ENCODE measurements at places on chromosomes 5 and 9.

DNA sequence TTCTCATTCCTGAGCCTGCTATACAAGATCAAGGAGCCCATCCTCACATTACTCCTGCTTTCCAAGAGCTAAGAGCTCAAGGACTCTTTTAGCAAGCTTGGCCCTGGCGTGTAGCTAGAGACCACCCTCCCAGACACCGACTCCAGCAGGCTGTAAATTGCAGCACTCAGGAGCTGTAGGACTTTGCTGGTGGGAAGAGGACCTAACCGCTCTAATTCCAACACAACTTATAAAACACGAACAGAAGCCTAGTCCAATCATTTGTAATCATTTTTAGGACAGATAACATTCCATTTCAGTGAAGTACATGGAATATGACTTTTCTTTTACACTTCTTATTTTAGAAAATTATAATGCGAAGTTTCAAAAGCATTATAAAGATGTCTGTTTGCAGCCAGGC, 219.9 kb downstream of the NXNL2 start:
- no peak for DNase-seq

GRCh38 chr9:249025-249424, 34.4 kb downstream of the DOCK8 start:
- peak; percentile 18 for DNase-seq

- DNase-seq, result no peak
Observed at GRCh38 chr5:126403876-126404275, 19.3 kb upstream of the GRAMD2B start.

DNA sequence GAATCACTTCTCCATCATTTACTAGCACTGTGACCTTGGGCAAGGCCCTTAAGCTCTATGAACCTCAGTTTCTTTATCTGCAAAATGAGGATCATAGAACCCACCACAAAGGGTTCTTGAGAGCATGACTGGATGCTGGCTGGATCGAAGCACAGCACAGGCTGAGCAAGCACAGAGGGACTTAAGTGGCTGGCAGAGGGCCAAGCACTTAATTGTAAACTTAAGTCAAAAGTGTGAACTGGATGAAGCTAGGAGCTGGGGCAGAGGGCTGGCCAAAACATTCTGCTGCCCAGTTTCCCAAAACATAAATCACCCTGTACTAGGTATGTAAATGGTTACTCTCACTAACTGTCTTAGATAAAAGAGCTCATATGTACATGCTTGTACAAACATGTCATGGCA, 112.3 kb upstream of the WWC1 start:
- no peak for DNase-seq

GRCh38 chr5:75049456-75050351, 2.7 kb downstream of the GCNT4 start:
- DNase-seq, result peak; percentile 42

DNA sequence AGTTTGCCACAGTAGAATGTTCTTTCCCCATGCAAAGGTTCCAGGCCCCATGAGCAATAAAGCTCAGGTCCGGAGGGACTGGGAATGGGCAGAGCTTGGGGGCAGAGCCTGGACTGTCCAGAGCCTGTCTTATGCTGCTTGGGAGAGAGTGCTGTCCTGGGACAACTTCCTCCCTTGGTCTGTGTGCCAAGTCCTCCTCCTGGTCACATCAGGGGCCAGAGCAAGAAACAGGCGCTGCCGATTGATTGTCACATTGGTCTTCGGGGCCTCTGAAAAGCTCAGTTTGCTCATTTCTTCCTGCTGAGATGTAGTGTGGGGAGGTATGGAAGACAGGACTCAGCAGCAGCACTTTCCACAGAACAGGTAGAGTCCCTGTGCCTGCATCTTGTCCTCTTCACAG, 54.0 kb upstream of the FCN1 start:
- DNase-seq, result no peak

- no peak for DNase-seq
Observed at GRCh38 chr9:136324501-136325300, 2.6 kb upstream of the GPSM1 start.

- DNase-seq, result no peak
Observed at GRCh38 chr9:5608298-5609225, 20.3 kb upstream of the RIC1 start.

GRCh38 chr5:73668017-73668416, 42.0 kb downstream of the ARHGEF28 start:
- no peak for DNase-seq

- no peak for DNase-seq
Observed at GRCh38 chr9:7140401-7140800, 382.6 kb downstream of the KDM4C start.

- no peak for DNase-seq
Observed at GRCh38 chr5:180786531-180787398, 15.8 kb downstream of the MGAT1 start.

- DNase-seq, result no peak
Observed at GRCh38 chr5:157351802-157352092, 85.8 kb downstream of the CYFIP2 start.

DNA sequence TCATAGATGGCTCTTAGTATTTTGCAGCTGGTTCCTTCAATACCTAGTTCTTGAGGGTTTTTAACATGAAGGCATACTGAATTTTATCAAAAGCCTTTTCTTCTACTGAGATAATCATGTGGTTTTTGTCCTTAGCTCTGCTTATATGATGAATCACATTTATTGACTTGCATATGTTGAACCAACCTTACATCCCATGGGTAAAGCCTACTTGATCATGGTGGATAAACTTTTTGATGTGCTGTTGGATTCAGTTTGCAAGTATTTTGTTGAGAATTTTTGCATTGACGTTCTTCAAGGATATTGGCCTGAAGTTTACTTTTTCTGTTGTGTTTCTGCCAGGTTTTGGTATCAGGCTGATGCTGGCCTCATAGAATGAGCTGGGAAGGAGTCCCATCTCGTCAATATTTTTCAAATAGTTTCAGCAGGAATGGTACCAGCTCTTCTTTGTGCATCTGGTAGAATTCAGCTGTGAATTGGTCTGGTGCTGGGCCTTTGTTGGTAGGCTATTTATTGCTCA, 49.7 kb downstream of the YIPF5 start:
- no peak for DNase-seq

DNA sequence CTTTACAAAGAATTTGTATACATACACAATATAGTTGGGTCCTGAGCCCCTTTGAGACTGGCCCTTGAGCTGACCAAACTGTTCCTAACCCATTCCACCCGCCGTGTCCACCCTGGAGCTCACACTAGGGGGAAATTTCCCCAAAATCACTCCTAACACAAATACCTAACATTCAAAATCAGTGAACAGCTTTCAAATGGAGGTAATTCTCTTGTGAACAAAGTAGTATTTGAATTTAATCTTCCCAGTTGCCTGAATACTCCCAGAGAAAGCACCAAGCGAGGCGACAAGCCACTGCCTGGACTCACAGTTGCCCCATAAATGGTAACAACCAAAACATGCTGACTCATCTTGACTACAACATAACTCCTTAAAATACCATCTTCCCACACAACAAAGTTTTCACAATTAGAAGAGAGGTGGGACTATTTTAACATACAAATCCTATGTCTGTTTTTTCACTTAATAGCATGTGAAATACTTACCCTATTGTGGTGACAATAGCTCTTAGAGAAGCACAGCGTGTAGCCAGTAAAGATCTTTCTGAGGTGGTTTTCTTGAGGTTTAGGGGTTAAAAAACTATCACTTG, 31.7 kb upstream of the SCAMP1 start:
- peak; percentile 20 for DNase-seq

- no peak for DNase-seq
Observed at GRCh38 chr5:58106754-58107410, 353.0 kb downstream of the PLK2 start.

DNA sequence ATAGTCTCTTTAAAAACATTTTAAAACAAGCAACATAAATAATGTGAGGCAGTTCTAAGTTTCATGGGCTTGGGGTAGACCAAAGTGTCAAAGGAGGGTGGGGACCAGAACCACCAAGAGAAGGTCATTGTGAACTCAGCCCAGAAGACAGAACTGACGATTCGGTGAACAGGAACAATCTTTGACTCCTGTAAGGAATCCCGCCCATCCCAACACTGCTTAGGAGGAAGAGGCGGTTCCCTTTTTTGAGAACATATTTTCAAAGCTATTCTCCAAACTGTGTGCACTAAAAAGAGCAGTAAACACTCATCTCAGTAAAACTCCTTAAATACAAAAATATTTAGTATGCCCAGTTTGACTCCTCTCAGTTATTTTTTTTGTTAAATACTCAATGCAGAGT, 176.5 kb upstream of the TLE4 start:
- peak; percentile 14 for DNase-seq

GRCh38 chr5:43113546-43113945, 7.2 kb upstream of the ZNF131 start:
- DNase-seq, result no peak

- peak; percentile 97 for DNase-seq
Observed at GRCh38 chr9:79264511-79265355, 307.0 kb upstream of the TLE4 start.

DNA sequence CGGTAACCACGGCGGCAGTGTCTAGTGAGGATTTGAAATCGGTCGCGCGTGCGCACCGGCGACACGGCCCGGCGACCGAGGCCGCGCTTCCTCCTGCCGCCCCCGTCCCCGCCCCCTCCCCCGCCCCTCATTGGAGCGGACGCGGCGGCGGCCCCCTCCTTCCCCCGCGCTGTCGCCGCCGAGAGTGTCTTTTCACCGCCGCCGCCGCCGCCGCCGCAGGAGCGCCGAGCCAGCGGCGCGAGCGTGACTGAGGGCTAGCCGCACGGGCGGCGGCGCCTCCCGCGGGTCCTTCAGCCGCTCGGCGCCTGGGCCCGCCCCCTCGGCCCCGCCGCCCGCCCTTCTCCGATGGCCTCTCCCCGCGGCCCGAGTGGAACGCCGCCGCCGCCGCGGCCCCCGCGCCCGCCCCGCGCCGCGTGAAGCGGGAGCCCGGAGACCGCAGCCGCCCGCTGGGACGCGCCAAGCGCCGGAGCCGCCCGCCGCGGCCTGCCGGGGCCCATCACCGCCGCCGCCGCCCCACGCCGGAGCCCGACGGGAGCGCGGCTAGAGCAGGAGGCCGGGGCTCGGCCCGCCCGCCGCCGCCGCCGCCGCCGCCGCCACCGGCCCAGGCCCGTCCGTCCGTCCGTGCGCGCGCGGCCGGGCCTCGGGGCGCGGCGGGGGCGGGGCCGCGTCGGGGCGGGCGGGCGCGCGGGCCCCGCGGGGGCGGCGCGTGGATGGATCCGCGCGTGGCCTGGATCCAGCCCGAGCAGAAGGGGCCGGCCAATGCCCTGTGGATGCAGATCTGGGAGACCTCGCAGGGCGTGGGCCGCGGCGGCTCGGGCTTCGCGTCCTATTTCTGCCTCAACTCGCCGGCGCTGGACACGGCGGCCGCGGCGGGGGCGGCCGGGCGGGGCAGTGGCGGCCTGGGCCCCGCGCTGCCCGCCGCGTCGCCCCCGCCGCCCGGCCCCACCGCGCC, at the start of gene TENT4A:
Gene TENT4A (plus strand): TSS at position 159 of the 952 bp plus-strand sequence. CDS start 552 bp downstream, at position 711.
- DNase-seq, result no peak

All from MV-4-11 (cell line).